NCI-H1417 treated with DMSO at 0.1 percent for 48 hours (cell line): ENCODE measurements at places on chromosomes 7 and 10.

GRCh38 chr7:108235451-108236061 lies 105.4 kb upstream of the LAMB4 start:
- DNase-seq, result no peak

GRCh38 chr7:103766660-103767059 lies 222.8 kb downstream of the RELN start:
- DNase-seq, result no peak

DNA sequence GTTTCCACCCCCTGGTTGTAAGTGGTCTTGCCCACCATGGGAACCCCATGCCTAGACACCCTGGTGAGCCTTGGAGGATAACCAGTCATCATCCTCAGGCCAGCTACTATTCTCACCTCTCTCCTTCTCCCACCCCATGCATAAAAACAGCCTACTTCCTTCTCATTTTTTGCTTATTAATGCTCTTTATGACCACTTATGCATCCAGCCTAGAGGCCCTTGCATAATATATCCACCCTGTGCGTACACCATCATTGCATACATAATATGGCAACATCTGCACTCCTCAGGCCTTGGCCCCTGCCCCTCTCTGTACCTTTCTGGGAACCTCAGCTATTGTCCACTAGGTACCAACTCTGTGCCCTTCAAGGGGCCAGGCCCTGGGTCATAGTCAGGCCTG lies 91.0 kb downstream of the CDH23 start:
- no peak for DNase-seq

DNA sequence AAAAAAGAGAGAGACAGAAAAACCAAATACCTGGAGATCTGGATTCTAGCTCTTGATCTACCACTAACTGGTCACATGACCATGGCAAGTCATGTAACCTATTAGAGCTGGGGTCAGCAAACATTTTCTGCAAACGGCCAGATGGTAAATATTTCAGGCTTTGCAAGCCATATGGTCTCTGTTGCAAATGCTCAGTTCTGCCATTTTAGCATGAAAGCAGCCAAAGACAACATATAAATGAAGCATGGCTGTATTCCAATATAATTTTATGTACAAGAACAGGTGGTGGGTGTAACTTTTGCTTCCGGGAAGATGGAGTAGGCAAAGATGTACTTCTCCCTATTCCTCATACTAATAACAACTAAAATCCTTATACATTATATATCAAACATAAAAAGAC lies 6.7 kb downstream of the FRA10AC1 start:
- no peak for DNase-seq

- no peak for DNase-seq
Measured at GRCh38 chr7:36185756-36186155, 32.7 kb downstream of the EEPD1 start.

DNA sequence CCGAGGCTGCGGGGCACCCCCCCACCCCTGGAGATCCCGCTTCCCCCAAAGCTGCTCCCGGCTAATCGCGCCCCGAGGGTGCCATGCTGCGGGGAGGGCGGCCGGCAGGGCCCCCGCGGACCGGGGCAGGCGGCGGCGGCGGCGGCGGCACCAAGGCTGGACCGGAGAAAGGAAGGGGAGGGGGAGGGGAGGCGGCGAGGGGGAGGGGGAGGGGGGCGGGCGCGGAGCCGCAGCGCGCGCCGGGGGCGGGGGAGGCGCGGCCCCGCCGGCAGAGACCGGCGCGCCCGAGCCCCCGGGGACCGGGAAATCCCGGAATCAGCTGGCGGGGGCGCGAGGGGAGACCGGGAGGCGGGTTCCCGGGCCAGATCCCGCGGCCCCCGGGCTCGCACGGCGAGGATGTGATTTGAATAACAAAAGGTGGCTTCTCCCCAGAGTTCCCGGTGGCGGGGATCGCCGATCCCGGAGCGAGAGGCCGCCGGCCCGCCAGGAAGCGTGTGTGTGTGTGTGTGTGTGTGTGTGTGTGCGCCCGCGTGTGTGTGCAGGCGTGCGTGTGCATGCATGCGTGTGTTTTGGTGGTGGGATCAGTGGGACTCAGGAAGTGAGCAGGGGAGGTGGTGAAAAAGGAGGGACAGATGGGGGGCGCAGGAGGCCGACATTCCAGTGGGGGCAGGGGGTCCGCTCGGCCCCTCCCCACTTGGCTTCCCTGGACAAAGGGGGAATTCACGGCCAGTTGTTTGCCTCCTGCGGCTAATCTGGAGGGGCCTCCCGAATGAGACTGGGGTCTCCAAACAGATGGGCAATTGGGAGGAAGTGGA lies 99.5 kb downstream of the HIP1 start:
- DNase-seq, result peak; percentile 2
